ENCODE measurements at places on chromosomes 6 and 20.

- no peak for DNase-seq
Measured at GRCh38 chr6:149201068-149201655, 116.3 kb upstream of the TAB2 start.

DNA sequence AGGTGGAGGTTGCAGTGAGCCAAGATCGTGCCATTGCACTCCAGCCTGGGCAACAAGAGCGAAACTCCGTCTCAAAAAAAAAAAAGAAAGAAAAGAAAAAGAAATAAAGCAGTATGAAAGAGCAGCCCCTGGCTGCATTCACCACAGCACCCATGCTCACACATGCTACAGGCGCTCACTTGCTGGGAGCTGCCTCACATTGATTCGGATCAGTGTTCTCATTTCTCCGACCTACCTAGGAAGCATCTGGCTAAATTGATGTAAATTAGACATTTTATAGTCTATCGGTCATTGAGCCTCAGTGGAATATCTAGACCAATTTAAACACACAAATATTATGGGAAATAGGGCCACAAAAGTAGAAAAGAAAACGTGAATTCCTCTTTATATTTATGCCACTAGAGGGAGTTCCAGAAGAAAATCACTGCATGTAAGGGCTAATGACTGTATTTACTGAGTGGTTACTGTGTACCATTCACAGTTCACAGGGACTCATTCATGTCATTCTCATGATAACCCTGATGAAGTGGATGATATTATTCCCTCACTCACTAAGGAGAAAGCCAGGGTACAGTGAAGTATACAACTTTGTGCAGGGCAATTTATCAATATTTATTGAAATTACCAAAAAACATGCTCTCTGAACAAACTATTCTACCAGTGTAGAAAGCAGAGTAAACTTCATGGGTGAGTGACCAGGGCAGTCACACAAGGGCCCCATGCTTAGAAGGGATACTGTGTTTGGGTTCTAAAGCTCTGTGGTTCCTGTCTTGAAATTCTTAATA is 5.3 kb upstream of the MOG start:
- DNase-seq = no peak

GRCh38 chr20:4375881-4376280 is 345.8 kb upstream of the PRND start:
- no peak for DNase-seq

DNA sequence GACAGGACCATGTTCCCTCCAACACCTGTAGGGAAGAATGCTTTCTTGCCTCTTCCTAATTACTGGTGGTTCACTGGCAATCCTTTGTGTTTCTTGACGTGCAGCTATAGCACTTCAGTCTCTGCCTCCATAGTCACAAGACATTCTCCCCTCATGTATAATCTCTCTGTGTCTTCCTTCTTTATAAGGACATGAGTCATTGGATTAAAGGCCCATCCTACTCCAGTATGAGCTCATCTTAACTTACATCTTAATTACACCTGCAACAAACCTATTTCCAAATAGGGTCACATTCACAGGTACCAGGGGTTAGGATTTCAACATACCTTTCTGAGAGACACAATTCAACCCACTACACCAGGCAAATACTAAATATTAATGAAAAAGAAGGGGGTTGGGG is 213.6 kb downstream of the RNGTT start:
- no peak for DNase-seq

DNA sequence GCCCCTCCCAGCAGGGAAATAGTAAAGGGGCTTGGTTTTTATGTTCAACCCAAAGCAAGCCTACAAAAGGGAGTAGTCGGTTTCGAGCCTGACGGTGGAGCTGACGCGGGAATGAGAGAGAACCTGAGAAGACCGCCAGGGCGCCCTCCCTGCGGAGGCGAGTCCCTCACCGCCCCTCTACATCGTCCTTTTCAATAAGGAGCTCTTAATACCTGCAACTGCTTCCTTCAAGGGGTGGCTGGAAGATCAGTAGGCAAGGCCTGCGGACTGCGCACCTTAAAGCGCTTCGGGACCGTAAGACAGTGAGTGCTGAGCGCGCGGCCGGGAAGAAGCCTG is 709 bp upstream of the ZNF76 start:
- no peak for DNase-seq

- no peak for DNase-seq
Measured at GRCh38 chr6:29631209-29631810, 1.7 kb downstream of the GABBR1 start.

DNA sequence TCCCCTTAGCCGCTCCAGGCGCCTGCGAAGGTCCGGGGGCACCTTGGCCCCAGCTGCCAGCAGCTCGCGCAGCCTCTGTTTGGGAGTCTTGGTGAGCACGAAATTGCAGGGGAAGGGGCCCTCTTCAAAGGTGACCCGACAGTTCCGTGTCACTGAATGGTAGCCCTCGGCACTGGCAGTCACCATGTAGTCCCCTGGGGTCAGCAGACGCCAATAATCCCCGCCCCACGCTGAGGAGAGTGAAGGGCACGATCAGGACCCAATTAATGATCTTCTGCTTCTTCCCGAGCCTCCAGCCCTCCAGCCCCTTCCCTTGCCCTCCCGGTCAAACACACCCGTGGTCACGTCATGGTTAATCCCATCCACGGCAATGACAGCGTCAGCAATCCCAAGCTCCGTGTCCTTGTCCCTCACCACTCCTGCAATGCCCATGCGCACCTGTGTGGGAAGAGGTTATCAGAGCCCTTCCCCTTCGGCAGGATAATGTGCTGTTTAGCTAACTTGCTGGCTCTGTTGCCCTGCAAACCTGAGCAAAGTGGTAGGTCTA is 6.2 kb downstream of the CPXM1 start:
- no peak for DNase-seq
